ENCODE measurements at places on chromosomes 6 and 20. TPM values are rescaled to one million over a fixed set of nuclear protein-coding genes. Genes with fewer than 3 reads are reported as not detected.

Gene BTN2A1
- 4.7 TPM for total RNA-seq

Gene C6orf163
- total RNA-seq, result 2.5 TPM

Gene PTPRK
- 46.3 TPM for total RNA-seq

Gene SNPH
- total RNA-seq, result 5.7 TPM

Gene ARHGAP18
- 16.3 TPM for total RNA-seq

Gene SYNDIG1
- 5.9 TPM for total RNA-seq

Gene ISM1
- 1.0 TPM for total RNA-seq

All from hair follicular keratinocyte (primary cell).